Choroid plexus epithelial cell (primary cell): ENCODE measurements at places on chromosomes 5 and 9.
A peak's percentile ranks its signal among the peaks of the same experiment; 100 is the strongest.

- DNase-seq = peak; percentile 83
Measured at GRCh38 chr5:94928891-94929290, 310.4 kb downstream of the SLF1 start.

DNA sequence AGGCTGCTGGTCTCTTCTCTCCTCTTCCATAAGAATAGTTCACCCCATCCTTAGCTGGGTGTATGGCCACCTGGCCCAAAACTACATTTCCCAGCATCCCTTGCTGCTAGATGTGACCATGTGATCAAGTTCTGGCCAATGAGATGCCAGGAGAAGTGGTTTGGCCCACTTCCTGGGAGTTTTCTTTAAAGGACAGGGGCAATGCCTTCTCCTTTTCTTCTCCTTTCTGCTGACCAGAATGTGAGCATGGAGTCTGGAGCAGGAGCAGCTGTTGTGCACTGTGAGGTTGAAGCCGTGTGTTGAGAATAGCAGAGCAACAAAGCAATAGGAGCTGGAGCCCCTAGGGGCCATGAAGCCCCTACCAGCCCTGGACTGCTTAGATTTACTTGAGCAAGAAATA lies 36.8 kb downstream of the C9orf50 start:
- peak; percentile 94 for DNase-seq

GRCh38 chr9:133681658-133682306 lies 45.6 kb downstream of the DBH start:
- DNase-seq = no peak

DNA sequence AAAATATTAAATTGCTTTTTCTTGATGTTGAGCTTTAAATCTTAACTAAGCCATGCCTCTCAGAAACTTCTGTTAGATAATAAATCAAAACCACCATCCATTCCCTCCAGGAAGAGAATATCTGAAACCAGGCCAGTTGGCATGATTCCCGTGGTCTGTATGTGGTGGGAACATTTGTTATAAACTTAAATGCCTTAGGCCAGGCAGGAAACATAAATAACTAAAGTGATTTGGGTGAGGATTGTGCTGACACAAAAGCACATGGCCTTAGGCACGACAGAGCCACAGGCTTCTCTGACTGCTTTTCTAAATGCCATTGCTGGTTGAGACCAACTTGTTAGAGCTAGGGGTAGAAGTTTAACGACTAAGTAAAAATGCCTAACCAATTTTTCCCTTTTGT lies 255.9 kb downstream of the GABRG2 start:
- DNase-seq = no peak

- DNase-seq = no peak
Measured at GRCh38 chr5:21862986-21863385, 990.2 kb downstream of the CDH12 start.

- DNase-seq = no peak
Measured at GRCh38 chr5:7179364-7179763, 216.6 kb upstream of the ADCY2 start.

- no peak for DNase-seq
Measured at GRCh38 chr5:19923742-19924141, 64.3 kb downstream of the CDH18 start.

GRCh38 chr5:348726-349125 lies 27.2 kb downstream of the AHRR start:
- DNase-seq = no peak

GRCh38 chr5:157456301-157456700 lies 3.7 kb upstream of the NIPAL4 start:
- no peak for DNase-seq

DNA sequence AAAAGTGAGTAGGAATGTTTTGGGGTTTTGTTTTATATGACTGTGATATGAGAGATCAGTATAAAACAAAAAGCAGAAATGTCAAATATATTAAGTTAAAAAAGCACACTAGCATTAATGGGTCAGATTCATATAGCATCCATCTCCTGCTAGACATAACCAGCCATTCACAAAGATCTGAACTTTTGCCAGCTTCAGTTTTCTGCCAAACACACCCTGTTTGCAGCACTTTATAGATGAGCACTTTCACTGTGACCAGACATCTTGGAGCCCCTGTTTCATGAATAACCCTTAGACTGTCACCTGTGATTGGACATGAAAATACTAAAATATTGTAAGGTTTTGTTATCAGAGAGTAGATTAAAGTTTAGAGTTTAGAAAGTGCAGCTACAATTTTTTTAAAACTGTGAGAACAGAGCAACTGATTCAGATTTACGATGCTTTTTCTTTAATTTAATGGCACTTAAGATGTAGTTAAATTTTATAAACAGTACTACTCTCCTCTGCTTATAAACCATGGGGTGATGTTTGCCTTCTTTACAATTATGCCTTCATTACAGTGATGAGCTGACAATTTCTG lies 142.6 kb downstream of the KCTD16 start:
- DNase-seq = no peak

DNA sequence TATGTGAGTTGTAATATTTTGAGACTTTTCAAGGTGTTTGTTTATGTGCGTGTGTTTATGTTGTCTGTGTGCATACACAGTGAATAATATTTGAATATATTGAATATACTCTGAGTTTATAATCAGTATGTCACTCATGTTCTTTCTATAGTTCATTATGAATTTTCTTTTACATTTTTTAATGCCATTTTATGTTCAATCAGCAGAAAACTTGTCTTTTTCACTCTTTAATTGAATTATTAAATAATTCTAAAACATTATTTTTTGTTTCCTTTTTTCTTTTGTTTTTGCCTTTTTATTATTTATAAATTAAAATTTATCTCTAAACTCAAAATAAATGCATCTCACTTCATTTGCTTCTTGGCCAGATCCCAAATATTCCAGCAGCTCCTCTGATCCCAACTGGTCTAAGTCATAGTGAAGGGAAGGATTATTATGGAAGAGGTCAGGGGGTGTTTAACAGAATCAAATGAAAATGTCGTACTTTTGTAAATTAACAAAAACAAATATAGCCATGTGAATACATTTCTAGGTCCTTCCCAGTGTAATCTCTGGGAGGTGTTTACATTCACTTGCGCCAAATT lies 188.9 kb downstream of the KDM4C start:
- DNase-seq = no peak

DNA sequence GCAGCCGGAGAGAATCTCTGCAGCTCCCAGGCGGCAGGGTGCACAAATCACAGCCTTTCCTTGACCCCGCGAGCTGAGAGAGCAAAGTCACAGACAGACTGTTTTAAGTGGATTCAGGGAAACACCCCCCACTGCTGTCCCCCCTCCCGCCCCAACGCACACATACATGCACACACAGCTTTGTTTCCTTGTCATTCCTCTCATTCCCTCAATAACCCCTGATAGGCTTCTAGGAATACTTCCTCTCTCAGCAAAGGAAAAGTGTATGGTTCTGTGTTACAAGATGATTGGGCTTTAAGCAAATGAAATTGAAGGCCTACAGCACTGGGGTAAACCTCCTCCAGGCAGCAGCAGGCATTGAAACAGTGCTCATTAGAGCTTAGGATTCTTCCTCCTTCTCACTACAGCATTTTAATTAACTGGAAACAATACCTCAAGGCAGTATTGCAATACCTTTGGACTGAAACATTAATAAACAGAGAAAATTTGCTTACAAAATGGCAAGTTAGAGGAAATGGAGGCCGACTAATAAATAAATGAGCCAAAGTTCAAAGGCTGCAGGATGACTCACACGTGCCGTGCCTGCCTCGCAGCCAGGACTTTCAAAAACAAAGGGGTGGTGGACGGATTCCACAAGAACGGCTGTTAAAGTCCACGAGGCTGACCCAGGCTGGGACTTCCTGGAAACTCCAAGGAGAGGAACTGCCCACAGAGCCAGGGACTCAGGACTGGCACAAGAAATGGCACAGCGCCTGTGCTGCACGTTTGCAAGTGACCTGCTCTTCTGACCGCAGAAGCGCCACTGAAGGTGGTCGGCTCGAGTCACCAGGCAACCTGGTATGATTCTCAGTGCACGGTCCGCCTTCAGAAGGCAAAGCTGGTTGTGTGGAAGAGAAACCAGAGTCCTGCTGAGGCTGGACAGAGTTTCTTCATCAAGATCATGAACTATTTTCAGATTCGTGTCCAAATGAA lies 236.2 kb downstream of the SYK start:
- peak; percentile 80 for DNase-seq

DNA sequence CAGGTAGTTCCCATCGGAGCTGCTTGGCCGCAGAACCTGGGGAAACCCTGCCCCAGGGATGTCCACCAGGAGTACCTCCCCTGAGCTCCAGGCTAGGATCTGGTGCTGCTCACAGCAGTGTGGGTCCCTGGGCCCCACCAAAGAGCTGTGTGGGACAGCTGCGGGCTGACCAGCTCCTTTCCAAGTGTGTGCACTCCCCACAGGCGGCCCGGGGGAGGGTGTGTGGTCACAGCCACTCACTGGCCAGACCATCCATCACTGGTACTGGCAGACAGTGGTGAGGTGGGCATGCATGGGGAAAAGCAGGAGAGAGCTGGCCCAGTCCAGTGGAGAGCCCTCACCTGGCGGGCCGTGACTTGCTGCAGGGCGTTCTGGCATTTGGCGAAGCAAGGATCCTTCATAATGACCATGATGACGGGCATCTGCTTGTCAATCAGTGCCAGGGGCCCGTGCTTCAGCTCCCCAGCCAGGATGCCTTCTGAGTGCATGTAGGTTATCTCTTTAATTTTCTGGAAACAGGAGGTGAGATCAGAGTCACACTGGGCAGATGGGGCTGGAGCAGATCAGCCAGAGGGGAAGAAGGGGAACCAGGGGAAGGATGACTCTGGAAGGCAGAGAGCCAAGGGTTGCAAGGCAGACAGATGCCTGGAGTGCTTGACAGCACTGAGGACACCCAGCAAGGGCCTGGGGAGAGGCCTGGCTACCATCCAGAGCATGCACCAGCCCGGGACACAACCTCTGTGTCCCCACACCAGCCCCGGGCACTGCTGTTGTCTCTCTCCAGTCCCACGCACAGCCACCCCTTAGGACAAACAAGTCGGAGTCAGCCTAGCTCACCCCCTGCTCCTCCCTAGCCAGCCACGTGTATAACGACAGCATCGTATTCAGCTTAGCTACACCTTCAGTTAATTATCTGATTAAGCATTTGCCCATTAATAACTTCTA lies 12.8 kb upstream of the MAPK9 start:
- DNase-seq = no peak

DNA sequence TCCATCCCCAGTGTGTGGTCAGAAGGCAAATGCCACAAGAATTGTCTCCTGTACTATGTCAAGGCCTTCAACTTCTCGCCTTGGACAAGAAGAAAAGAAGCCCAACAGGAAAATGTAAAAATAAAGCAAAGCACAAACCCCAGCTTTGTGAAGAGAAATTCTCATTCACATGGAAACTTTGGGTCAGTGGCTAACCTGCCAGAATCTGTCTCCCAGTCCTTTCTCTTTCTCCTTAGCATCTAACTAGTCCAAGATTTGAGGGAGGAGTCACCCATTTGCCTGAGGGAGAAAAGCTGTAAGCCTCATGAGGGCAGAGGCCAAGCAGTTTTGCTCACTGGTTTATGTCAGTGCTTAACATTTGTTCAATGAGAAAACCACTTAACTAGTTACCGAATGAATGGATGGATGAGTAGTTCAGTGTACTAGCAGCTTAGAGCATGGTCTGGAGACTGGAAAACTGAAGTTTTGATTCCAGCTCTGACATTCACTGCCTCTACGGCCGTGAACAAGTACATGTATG lies 36.0 kb downstream of the ADAM19 start:
- no peak for DNase-seq

DNA sequence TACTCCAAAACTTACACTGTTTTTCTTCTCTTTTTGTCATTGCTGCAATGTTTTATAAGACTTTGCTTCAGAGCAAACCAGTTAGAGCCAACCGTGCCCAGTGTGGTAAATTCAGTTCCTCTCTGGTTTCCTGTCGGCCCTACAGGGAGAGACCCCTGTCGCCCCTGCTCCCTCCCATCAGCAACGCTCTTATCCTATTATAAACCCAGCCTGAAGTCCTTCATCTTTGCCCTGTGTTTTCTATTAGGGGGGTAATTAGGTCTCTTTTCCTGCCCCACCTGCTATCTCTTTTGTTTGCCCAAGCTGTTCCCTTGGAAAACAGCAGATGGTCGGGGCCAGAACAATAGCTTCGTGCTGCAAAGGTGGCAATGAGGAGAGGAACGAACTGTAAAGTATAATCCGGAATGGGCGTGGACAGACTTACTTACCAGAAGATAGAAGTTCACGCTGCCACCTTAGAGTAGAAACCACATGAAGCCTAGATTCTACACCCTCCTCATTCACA lies 21.4 kb upstream of the OTULINL start:
- DNase-seq = no peak

DNA sequence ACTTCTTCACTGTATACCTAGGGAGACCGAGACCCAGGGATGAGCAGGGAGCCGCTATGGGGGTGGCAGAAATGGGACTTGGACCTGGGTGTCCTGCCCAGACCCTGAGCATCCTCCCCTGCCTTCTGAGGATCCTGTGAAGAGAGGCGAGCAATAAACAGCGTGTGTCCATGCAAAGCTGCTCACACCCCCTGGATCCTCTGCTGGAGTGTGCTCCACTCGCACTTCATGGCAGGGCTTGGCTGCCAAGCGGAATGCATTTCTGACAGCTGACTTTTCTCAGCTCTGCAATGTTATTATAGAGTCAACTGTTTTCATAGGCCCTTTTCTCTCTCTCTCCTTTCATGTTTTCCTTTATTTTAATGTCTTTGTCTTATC lies 31.0 kb upstream of the ALDH1B1 start:
- peak; percentile 69 for DNase-seq

DNA sequence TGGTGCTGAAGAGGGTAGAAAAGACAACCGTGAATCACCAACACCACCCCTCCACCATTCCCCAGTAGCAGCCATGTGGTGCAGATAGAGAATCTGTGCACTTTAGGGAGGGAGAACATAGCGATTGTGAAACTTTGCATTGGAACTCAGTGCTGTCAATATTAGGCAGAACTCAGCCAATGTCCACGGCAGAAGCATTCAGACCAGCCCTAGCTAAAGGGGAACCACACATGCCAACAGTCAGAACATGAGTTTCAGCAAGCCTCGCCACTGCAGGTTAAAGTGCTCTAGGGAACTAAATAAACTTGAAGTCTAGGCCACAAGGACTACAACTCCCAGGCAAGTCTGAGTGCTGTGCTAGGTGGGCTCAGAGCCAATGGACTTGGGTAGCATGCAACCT lies 38.5 kb upstream of the DEPDC1B start:
- no peak for DNase-seq
